GM23338 (cell line): ENCODE measurements at places on chromosomes 4 and X. TPM values are rescaled to one million over a fixed set of nuclear protein-coding genes. Genes with fewer than 3 reads are reported as not detected.
A peak's percentile ranks its signal among the peaks of the same experiment; 100 is the strongest.

DNA sequence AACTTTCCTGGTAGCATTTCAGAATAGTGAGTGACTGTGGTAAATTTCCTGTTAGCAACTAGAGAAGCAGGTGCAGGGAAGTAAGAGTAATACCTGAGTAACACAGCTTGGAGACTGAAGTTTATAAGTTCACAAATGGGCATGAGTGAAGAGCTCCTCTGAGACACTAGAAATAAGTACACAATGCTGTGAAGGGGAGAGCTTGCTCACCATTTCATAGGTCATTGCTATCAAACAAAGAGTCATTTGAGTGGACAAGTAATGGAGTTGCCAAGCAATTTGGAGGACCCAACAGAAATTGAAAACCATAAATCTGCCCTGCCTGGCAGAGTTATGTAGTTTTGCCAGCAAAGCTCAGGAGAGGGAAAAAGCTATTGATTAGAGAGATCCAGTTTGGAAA lies 523.6 kb downstream of the TRAM1L1 start:
- H3K27ac ChIP-seq: no peak overlapping the region
- H3K4me1 ChIP-seq: no peaks in the 10 kb centered on the region
- no peak overlapping the region for H3K4me3 ChIP-seq
- no peaks in the 10 kb centered on the region for H3K36me3 ChIP-seq
- no peaks in the 10 kb centered on the region for H3K27me3 ChIP-seq

DNA sequence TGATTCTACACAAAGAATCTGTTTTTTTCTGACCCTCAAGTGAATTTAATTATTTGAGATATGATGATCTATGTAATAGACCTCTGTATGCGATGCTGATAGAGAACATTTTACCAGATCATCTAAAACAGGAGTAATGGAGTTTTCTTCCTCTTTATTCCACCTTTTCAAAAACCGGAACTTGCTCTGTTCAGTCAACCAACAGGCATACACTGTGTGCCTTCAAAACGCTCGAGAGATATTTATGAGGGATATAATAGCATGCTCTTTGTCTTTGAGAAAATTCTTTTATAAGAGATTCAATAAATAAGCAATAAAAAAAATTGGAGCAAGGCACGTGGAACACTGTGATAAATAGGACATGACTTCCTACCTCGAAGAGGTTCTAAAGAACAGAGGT lies 2.0 kb downstream of the NYX start:
- 0 out of 2 replicates have a peak, but pooled peaks cover 4% of the 10 kb centered on the region for H3K4me1 ChIP-seq
- no peak overlapping the region for H3K4me3 ChIP-seq
- H3K27ac ChIP-seq: no peak overlapping the region
- no peak for DNase-seq
- H3K36me3 ChIP-seq: no peaks in the 10 kb centered on the region
- no peaks in the 10 kb centered on the region for H3K27me3 ChIP-seq

- H3K27ac ChIP-seq: peak overlapping the region; percentile 76
- H3K4me1 ChIP-seq: 0 out of 2 replicates have a peak, but pooled peaks cover 3% of the 10 kb centered on the region
- H3K27me3 ChIP-seq: no peaks in the 10 kb centered on the region
- H3K36me3 ChIP-seq: no peaks in the 10 kb centered on the region
- no peak for DNase-seq
- H3K4me3 ChIP-seq: peak overlapping the region; percentile 73
These were observed 600 bp upstream of the BEX2 start for GRCh38 chrX:103311399-103311780.

Gene CYTL1
- total RNA-seq: 8.3 and 12.6 TPM in 2 replicates
